Activated gamma-delta T cell treated with Interleukin-2 at 50 U/mL for 16 hours (primary cell): ENCODE measurements at places on chromosomes 16 and 17.
A peak's percentile ranks its signal among the peaks of the same experiment; 100 is the strongest.

- no peak for DNase-seq
Measured at GRCh38 chr16:89827383-89828198, 684 bp upstream of the SPIRE2 start.

DNA sequence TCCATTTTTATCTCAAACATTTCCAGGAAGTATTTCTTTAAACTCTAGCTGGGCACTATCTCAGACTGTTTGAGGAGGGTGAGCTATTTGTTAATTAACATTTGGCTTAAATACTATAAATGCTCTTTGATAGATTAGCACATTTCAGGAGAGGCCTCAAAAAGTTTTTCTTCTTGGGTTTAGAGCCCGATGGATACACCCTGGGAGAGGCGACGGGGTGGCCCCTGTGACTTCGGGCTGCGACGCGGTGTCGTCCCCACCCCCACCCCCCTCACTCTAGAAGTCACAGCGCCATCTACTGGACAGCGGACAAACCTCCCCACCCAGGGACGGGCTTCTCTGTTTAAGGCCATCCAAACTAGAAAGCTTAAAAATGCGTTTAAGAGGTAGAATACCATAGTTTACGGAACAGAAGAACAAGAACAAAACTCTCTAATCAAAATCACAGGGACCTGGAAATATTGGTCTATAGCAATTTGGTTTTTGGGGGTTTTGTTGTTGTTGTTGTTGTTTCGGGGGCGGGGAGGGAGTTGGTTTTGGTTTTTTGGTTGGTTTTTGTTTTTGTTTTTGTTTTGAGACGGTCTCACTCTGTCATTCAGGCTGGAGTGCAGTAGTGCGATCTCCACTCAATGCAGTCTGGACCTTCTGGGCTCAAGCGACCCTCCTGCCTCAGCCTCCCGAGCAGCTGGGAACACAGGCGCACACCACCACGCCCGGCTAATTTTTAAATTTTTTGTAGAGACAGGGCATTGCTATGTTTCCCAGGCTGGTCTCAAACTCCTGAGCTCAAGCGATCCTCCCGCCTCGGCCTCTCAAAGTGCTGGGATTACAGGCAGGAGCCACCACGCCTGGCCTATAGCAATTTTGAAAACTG, 254.4 kb downstream of the C16orf95 start:
- peak; percentile 9 for DNase-seq

DNA sequence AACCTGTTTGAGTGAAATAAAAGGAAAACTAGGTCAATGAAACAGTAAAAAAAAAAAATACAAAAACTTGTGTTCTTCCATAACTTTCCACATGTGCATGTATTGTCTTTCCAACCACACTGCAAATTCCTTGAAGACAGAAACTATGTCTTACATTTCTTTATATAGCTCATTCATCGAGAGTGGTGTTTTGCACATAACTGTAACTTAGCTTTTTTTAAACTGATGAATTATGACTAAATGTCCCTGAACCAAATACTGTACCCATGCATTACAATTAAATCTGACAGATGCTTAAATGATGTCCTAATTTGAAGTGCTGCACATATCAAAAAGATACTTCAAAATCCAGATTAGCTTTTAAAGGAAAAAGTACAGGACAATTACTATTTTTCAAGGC, 50.1 kb downstream of the BRIP1 start:
- DNase-seq = no peak

DNA sequence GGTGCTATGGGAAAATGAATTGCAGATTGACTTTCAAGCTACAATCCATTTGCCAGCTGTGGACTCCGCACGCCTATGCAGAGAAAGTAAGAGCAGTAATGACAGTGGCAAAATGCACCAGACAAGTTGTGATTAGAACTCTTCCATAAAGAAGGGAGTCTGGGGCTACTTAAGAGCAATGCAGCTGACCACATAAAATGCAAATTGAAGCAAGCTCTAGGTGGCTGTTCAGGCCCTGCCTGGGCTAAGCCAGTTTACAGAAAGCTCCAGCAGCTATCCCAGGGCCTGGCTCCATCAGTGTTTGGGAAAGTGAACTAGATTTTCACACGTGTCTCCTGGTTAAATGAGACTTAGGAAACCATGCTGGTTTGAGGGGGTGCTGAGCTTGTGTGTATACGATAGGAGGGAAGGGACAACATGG, 2.2 kb upstream of the MAP2K6 start:
- no peak for DNase-seq

- DNase-seq = no peak
Measured at GRCh38 chr17:1158879-1159278, 20.9 kb downstream of the ABR start.

DNA sequence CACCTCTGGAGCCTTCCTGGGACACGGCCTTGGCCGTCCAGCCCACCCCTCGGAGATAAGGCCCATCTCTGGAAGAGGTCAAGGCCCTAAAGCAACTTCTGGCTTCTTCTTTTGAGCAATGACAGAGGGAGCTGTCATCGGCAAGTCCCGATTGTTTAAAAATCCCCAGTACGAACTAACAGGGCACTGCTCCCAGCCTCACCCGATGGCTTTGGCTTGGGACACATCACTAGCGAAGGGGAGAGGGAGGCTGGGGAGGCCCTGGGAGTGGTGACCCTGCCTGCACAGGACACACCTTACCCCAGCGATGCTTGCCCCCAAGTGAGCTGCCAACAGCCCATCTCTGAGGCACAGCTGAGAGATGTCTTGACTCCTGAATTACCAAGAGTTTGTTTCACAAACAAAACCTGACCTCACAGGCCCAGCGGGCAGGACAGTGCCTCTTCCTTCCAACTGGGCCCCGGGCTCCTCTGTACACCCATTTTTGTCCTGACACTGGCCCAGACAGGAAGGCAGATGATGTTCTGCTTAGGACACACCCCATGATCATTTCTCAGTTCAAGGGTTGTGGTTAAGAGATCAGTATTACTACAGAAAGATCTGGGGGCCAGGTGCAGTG, 4.8 kb downstream of the SYNGR2 start:
- no peak for DNase-seq

GRCh38 chr17:28485049-28485448, 11.6 kb downstream of the SLC13A2 start:
- DNase-seq = no peak
